ENCODE measurements at places on chromosomes 4 and X.

DNA sequence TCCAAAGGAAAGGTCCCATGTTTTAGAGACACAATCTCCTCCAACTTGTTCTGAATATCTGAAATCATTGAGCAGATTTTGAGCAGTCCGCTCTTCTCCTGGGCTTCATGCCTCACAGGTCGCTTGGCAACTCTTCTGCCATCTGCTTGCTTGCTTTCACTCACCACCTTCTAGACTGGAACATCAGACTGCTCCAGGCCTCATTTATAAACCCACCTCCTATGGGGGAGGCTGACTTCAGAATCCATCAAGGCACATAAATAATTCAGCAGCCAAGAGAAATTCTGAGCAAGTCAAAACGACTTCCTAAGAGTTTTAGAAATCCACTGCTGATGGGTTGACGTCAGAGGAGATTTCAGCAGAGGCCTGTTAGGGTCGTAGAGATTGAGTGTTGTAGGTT lies 64.1 kb downstream of the FAM184B start:
- no peak for DNase-seq

DNA sequence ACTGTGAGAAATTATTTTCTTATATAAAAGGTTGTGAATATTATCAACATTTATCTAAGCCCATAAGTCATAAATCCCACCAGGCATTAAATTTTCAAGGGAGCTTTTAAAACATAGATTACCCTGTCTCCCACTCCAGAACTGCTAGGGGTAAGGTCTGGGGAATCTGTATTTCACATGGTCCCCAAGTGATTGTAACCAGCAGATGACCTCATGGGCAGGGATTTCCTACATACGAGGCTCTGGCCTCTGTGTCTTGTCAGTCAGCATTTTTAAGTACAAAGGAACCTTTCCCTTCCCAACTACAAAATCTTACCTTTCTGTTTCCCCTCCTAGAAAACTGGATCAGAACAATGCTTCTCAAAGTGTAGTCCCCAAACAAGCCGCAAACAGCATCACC lies 188.6 kb downstream of the TSPAN5 start:
- no peak for DNase-seq

GRCh38 chrX:24498181-24498580 lies 33.1 kb downstream of the PDK3 start:
- peak; percentile 0 for DNase-seq

- DNase-seq: no peak
Measured at GRCh38 chrX:118062817-118063615, 53.6 kb downstream of the KLHL13 start.

GRCh38 chrX:54597728-54598127 lies 67.7 kb downstream of the GNL3L start:
- no peak for DNase-seq
